ENCODE measurements at places on chromosomes 11 and 22. TPM values are rescaled to one million over a fixed set of nuclear protein-coding genes. Genes with fewer than 3 reads are reported as not detected.
A peak's percentile ranks its signal among the peaks of the same experiment; 100 is the strongest.

CLMP gene
- polyA plus RNA-seq, result 0.22 TPM

SHISA8 gene
- polyA plus RNA-seq, result 0.10 TPM

OPCML gene
- 0.16 TPM for polyA plus RNA-seq

GRCh38 chr11:117226388-117227385 lies 5.2 kb downstream of the PCSK7 start:
- peaks cover 33% of the 10 kb centered on the region for H3K36me3 ChIP-seq
- no peak overlapping the region for H3K27ac ChIP-seq
- H3K4me1 ChIP-seq, result peaks cover 41% of the 10 kb centered on the region
- peak; percentile 87 for DNase-seq
- no peaks in the 10 kb centered on the region for H3K27me3 ChIP-seq
- H3K4me3 ChIP-seq, result no peak overlapping the region

DNA sequence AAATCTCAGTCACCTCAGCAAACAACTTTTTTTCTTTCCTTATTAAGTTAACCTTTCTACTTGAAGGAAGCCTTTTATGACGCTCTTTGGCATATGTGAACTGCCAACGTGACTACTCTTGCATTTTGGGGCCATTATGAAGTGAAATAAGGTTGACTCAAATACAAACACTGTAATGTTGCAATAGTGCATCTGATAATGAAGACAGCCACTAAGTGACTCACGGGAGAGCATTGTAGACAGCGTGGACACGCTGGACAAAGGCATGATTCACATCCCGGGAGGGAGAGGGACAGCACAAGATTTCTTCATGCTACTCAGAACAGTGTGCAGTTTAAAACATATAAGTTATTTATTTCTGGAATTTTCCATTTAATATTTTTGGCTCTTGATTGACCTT lies 560.8 kb downstream of the ETS1 start:
- H3K27me3 ChIP-seq, result no peaks in the 10 kb centered on the region
- no peak overlapping the region for H3K4me3 ChIP-seq

OR4A16 gene
- polyA plus RNA-seq, result not detected

DNA sequence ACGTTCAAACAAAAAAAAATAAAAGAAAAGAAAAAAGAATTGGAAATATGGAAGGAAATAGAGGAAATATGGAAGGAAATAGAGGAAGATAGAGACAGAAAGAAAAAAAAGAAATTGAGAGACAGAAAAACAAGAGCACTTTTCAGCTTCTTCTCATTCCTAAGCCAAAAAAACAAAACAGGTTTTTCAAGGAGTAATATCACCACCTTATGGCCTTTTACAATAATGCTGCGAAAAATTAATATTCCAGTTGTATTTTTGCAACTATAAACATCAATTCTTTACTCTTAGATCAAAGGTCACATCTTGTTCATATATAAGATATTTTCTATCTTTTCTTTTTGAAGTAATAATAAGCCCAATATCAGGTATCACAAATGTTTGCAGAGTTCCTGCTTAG lies 328.3 kb downstream of the FAT3 start:
- H3K4me1 ChIP-seq, result no peaks in the 10 kb centered on the region
- no peak overlapping the region for H3K27ac ChIP-seq
- H3K4me3 ChIP-seq, result no peak overlapping the region
- no peak for DNase-seq

APOBEC3A gene
- 0.13 TPM for polyA plus RNA-seq

APOA1 gene
- polyA plus RNA-seq, result 5,621 TPM

OR51E2 gene
- polyA plus RNA-seq, result 0.22 TPM

WBP2NL gene
- polyA plus RNA-seq, result 1.5 TPM

MS4A1 gene
- polyA plus RNA-seq, result 0.86 TPM

KRTAP5-7 gene
- polyA plus RNA-seq, result 0.07 TPM

All from small intestine (tissue), 16 donors.